ENCODE measurements at places on chromosomes 1 and 21. TPM values are rescaled to one million over a fixed set of nuclear protein-coding genes. Genes with fewer than 3 reads are reported as not detected.

The FPGT gene
- total RNA-seq = 17.2 TPM

The VSIG8 gene
- under 0.01 TPM for total RNA-seq

The HPDL gene
- total RNA-seq = 0.17 TPM

The BARHL2 gene
- not detected for total RNA-seq

The WDR64 gene
- not detected for total RNA-seq

The ASCL5 gene
- under 0.01 TPM for total RNA-seq

The SFN gene
- under 0.01 TPM for total RNA-seq

The SYCP1 gene
- not detected for total RNA-seq

The PEAR1 gene
- total RNA-seq = 2.6 TPM

The USH2A gene
- total RNA-seq = under 0.01 TPM

- DNase-seq = peak; percentile 26
Observed at GRCh38 chr1:20735581-20736111, 3.1 kb upstream of the SH2D5 start.

GRCh38 chr1:161731981-161732718 is 10.8 kb downstream of the FCRLB start:
- no peak for DNase-seq

- DNase-seq = no peak
Observed at GRCh38 chr1:221188458-221188857, 309.2 kb downstream of the HLX start.

DNA sequence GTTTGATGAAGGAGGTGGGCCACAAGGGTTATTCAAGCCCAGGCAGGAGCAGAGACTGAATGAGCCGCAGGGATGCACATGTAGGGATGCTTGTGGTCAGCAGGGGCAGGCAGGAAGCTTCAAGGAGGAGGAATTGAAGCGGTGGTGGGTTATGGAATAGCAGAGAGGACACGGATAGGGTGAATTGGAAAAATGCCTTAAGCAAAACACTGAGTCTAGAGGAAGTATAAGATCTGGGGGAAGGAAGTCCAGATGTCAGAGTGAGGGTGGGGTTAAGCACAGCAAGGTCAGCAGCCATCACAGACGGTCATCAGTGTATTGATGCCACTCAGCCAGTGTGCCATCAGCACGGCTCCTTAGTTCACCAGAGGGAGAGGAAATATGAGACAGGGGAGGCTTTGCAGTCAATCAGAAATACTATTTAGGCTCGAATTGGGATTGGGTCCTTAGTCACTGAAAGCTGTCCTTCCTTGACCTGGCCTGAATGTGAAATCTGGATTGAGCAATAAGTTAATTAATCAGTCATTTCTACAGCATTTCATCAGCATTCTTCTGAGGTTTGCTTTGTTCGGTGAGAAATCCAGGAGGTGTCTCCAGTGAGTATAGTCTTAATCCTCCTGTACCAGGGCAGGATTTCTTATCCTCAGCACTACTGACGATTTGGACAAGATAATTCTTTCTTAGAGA is 6.0 kb upstream of the LCE1F start:
- no peak for DNase-seq

DNA sequence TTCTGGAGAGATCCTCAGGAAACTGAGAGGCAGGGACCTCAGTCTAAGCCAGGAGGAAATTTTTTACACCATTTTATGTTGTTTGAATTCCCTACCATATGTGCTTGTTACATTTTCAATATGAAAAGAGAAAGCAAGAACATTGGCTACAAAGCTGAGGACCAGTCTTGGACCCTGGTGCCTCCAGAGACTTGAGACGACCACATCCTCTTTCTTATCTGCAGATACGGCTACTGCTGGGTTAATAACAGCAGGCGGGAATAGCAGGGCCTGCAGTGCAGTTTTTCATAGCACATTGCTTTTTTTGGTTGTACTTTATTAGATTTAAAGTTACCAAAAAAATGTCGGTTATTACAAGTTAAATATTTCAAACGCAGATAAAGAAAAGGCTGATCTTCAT is 3.9 kb downstream of the KDM4A start:
- no peak for DNase-seq

DNA sequence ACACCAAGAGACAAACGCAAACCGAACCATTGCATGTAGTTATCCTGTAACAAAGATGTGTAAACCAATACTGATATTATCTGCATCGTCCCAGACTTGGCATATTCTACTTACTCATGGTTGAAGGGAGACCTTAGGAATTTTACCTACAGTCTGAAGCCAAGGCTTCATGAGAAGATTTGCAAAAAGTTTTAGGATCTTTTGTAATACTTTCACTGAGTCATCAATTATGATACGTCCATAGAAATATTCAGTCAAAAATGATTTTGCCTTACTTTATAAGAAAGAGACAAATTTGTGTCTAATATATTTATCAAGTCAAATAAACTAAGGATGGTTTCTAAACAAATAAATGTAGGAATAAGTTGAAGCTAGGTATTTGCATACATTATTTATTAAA is 1176.1 kb upstream of the ADGRL2 start:
- no peak for DNase-seq

DNA sequence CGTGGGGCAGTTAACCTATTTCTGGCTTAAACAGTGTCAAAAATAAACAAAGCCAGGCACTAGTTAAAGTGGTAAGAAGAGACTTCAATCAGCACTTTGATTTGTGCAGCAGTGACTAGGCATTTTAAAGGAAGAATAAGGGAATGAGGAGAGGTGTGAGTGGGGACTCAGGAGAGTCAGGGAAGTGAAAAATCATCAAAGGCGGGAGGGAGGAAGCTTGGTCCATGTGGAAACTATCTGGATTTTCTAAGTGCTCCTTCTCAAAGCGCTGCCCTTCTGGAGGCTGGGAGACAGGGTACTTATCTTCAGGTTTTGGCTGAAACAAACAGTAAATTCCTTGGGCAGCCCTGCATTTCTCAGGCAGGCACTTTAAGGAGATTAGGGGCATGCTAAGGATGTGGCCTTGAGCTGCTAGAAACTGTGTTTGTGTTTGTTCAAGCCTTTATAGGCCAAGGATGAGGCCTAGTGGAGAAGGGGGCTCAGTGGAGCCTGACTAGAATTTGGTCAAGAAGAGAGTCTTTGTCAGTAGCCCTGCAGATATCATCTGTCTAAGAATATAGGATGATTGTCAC is 486.5 kb downstream of the SIPA1L2 start:
- peak; percentile 22 for DNase-seq

GRCh38 chr1:199279067-199279466 is 640.2 kb downstream of the PTPRC start:
- peak; percentile 44 for DNase-seq

DNA sequence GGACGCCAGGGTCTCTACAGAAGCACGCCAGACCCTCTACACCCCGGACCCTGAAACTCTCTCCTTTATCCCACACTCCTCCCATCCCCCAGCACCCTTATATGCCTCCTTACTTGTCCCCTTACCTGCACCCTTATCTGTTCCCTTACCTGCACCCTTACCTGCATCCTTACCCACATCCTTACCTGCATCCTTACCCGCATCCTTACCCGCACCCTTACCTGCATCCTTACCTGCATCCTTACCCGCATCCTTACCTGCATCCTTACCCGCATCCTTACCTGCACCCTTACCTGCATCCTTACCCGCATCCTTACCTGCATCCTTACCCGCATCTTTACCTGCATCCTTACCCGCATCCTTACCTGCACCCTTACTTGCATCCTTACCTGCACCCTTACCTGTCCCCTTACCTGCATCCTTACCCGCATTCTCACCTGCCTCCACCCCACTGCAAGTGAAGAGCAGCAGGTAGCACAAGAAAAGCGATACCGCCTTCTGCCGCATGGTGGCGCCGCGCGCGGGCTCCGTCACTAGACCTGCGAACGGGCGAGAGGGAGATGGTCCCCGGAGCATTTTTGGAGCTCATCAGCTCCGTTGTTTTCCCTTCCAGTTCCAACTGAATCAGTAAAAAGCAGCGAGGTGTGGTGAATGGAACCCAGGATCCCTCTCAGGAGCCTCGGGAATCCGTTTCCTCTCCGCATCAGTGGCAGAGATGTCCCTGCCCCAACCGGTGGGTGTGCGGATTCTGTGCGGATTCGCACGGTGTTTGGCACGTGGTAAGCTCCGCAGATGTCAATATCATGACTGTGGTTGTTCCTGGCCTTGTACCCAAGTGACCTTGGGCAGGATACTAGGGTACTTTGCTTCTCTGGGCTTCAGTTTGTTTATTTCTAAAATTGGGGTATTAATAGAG is 2.9 kb downstream of the IFI6 start:
- peak; percentile 32 for DNase-seq

DNA sequence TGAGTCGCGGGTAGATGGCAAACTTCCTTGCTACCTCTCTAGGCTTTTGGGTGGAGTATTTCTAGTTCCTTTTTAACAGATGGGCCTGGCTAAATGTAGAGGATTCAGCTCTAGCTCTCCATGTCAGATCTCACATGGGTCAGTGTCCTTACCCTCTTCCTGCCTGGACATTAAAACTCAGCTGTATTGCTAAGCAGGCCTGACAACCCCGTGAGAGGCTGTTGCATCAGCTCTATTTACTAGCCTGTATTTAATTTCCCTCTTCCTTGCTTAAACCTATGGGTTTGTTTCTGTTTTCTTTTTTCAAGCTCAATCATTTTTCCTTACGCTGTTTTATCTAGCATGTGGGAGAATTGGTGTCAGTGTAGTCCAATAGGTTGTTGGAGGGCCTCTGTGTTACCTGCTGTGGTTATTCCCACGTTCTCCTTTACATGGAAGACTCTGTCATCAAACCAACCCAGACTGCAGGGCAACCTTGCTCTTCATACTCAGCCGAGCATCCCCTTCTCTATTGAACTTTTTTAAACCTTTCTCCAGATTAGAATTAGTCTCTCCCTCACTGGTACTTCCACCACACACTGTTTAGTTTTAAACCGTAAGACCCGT is 79.5 kb upstream of the BACH1 start:
- DNase-seq = peak; percentile 51

DNA sequence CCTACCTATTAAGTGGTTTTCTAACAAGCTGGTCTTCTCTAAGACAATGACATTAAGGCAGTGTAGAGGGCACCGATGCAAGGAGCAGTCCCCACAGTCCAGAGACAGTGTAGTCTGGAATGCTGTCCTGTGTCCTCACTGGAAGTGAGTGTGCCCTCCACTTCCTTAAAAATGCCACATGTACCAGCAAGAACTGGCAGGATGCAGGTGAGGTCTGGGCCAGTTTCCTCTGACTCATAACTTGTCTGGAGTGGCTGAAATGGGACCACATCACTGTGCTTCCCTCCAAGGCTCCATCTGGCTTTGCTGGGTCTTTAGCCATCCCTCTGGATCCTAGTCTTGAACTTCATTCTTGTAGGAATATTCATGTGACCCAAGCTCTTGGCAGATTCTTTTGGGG is 170.5 kb upstream of the KIAA0040 start:
- no peak for DNase-seq

GRCh38 chr21:34037009-34037795 is 36.2 kb upstream of the MRPS6 start:
- peak; percentile 92 for DNase-seq

- DNase-seq = peak; percentile 77
Observed at GRCh38 chr1:201562659-201563405, 23.9 kb downstream of the NAV1 start.

DNA sequence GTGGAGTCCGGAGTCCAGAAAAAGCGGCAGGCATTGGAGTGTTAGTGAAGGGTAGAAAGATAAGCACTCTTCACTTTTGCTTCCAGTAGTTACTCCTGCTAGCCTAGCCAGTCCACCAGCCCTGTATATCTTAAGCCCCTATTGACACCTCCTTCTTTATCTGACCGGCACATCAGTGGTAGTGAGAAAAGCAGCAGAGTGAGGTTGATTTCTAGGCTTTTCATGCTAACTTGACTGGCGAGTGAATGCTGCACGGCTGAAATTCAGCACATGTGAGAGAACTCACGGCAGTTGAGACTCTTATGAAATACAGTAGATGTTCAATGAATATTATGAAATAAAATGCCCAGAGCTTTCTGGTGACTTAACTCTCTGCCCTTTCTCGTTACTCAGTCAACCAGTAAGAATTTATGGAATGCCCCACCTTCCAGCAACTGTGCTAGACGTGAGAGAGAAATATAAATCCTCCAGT is 128.2 kb downstream of the CACHD1 start:
- peak; percentile 15 for DNase-seq

DNA sequence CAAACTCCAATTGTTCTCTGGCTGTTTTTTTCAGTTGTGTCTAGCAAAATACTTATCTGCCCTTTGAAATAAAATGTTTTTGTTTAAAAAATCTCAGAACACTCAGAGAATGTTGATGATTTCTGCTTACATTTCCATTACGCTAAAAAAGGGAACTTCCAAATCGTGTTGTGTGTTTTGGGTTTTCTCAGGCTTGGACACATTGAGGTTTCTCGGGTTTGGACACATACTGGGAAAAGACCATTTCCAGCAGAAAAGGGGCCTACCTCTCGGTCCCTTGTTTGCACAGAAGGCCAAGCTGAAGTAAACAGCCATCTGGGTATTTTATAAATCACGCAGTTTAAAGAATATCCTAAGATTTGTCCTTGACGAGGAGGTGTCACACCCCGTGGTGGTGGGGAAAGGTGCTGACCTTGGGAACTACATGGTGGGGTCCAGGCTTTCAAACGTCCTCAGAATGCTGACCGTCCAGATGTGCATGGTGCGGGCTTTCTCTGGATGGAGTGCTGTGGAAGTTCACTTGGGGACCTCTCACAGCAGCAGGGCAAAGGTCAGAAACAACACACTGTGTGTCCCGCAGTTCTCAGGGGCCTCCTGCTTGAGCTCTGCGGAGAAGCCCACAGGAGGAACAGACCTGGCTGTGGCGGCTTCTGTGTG is 67.8 kb downstream of the SLC37A1 start:
- no peak for DNase-seq

DNA sequence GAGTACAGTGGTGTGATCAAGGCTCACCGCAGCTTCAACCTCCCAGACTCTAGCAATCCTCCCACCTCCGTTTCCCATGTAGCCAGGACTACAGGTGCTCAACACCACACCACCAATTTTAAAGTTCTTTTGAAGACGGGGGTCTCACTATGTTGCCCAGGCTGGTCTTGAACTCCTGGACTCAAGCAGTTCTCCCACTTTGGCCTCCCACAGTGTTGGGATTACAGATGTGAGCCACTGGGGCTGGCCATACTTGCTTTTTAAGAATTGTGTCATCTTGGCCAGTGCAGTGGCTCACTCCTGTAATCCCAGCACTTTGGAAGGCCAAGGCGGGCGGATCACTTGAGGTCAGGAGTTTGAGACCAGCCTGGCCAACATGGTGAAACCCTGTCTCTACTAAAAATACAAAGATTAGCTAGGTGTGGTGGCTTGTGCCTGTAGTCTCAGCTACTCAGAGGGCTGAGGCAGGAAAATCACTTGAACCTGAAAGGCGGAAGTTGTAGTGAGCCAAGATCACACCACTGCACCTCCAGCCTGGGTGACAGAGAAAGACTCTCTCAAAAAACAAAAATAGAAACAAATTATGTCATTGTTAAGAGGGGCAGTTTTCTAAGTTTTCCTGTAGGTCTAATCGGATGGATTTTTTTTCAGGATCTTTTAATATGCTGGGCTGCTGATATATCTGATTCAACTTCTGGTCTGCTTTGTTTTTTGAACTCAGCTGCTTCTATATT is 18.7 kb downstream of the AK4 start:
- no peak for DNase-seq

DNA sequence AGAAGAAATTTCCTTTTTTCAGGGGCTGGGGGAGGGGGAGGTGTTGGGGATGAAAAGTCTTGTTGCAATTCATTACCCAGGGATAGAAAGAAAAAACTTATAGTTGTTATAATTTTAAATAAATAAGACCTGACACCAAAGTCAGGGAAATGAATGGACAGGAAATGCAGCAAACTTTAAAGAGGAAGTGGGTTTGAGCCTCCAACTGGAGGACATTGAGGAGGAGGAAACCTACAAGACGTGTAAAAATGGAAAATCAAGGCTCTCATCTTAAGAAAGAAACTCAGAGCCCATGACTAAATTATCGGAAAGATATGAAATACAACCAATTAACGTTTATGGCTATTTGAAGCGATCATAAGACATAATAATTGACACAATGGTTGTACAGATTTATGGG is 54.4 kb downstream of the NIBAN1 start:
- DNase-seq = no peak

GRCh38 chr1:22912311-22912710 is 60.4 kb downstream of the LACTBL1 start:
- no peak for DNase-seq
